ENCODE measurements at places on chromosomes 7 and 10.

- DNase-seq = no peak
Observed at GRCh38 chr7:121872831-121873288, at the start of gene PTPRZ1. TSS of gene PTPRZ1 (plus strand) at chr7:121873161. CDS start at chr7:121873500, 339 bp downstream.

DNA sequence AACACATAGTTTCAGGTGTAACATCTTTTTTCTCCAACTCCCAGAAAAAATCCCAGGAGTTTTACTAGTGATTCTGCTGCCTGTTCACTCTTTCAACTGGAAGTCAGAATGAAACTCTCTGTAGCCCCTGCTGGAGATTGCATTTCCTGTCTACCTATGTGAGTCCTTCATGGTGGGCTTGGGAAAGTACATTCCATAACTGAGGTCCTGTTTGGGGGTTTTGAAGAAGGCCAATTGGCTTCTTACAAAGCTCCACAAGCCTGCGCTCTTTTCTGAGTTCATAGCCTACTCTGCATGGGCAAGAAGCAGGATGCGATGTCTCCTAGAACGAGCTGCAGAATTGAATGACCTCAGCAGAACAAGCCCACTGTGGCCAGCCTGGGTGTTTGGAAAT lies 86.7 kb downstream of the LYZL2 start:
- no peak for DNase-seq

DNA sequence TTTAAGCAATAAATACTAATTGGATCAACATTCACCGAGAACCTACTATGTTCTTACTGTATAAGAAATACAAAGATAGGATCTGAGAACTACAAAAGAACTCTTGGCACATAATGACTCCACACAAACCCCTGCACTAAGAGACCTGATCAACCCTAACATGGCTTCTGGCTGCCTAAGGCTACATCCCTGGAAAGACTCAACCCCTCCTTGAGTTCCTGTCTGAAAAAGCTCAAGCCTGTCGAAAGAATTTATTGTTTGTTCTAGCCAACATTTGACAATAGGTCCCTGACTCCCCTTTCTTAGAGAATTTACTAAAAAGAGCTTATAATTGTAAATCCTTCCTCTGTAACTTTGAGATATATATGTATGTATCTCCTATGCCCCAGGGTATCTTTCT lies 125.3 kb upstream of the SGCE start:
- no peak for DNase-seq

GRCh38 chr10:73506491-73506890 lies 10.7 kb upstream of the PPP3CB start:
- no peak for DNase-seq

DNA sequence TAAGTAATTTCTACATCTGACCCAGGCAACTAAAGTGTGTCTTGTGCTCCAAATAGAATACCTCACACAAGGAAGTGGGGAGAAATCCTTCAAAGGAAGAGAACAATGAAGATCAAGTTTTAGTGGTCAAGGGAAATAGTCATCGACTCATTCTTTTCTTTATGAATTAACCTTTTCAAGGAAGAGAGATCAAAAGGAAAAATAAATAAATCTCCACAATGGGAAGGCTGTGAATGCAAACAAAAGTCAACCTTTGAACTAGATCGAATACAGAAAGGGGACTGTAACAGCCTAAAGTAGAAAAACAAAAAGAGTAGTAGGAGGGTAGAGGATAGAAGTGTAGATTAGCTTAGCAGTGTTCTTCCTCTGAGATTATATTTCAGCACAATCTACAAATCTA lies 274.6 kb upstream of the COBL start:
- no peak for DNase-seq

DNA sequence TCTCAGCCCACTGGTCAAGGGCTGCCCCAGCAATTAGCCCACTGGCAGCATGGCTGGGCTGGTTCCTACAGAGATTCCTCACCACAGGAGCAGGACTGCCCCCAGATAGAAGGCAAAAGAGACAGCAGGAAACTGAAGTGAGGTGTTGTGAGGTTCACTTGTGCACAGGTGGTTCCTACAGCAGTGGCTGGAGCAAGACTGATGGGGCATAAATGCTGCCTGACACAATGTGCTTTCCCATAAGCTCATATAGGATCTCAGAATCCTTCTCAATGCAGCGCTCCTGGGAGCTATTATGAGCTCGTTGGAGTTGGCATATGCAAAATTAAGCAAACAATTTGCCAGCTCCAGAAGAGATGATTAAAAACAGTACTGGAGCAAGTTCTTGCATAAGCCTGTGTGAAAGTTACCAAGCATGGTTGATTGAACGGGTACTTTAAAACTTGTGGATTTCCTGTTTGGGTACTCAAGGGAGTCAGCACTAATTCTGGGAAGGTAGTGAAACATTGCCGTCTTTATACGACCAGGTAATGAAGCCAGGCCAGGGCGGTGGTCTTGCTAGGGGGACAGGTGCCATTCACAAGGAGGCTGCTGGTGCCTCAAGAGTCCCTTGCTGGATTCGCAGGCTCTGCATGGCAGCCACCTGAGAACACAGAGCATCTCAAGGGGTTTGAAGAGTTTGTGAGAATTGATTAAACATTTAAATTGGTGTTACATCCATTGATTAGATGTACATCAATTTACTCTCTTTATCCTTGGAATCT lies 20.3 kb upstream of the PRKCQ start:
- DNase-seq = no peak
